ENCODE measurements at places on chromosomes 1 and 21.
A peak's percentile ranks its signal among the peaks of the same experiment; 100 is the strongest.

DNA sequence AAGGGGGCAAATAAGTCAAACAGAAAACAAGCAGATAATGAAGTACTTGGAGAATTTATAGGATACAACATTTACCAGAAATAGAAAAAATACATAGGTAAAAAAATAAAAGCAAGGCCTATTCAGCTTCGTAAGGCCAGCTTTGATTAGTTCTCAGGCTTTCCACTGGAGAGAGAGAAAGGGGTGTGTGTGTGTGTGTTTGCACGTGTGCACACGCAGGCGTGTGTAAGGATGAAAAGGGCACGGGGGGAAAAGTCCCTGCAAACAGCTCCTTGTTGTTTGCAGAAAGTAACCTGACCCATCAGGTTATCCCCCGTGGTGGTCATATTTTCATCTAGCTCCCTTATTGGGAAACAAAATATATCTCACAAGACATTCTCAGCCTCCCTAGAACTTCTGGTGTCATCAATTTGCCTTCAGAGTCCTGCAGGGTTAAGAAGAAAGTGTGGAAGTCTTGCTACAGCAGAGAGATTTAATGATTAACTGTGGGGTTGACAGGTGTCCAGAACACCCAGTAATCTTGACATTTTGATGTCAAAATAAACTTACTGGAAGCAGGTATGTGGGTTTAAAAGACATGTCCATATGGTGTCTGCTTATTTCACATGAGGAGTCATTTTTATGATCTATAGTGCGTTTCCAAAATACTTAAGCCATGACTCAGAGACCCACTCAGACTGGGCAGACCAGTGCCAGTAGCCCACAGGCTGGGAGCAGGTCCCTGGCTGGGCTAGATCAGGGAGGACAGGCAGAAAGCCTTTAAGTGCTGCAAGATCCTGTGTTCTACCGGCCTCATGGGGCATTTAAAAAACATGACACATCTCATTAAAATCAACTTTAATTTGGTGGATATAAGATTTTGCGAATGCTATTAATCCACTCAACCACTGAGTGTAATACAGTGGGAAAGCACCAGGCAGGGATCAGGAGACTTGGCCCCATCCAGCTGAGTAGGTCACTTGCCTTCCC lies 487.6 kb upstream of the CAMK1G start:
- DNase-seq: no peak

DNA sequence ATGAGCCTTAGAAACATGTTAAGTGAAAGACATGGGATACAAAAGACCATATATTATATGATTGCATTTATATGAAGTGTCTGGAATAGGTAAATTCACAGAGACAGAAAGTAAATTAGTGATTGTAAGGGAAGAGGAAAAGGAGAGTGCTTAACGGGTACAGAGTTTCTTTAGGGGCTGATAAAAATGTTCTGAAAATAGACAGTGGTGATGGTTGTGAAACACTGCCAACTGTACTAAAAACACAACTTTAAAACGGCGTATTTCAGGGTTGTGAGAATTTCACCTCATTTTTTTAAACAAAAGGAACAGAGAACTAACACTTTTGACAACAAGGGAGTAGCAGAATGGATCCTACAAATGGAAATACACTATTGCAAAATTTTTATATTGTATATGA lies 13.4 kb downstream of the COP1 start:
- peak; percentile 77 for DNase-seq

DNA sequence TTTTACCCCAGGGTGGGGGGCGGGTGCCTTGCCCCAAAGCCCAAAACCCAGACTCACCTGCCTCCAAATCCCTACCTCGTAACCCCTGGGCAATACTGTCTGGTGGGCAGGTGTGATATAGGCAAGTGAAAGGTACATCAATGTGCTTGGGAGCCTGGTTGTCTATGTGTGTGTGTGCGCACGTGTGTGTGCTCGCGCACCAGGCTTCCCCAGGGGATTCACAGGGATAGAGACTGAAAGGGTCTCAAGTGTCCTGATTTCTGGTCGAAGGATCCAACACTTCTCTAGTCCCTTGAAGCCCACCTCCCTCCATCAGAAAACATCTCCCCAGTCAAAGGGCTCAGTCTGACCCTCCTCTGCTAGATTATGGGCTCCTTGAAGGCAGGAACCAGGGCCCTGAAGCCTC lies 28.9 kb upstream of the EPB41 start:
- no peak for DNase-seq

DNA sequence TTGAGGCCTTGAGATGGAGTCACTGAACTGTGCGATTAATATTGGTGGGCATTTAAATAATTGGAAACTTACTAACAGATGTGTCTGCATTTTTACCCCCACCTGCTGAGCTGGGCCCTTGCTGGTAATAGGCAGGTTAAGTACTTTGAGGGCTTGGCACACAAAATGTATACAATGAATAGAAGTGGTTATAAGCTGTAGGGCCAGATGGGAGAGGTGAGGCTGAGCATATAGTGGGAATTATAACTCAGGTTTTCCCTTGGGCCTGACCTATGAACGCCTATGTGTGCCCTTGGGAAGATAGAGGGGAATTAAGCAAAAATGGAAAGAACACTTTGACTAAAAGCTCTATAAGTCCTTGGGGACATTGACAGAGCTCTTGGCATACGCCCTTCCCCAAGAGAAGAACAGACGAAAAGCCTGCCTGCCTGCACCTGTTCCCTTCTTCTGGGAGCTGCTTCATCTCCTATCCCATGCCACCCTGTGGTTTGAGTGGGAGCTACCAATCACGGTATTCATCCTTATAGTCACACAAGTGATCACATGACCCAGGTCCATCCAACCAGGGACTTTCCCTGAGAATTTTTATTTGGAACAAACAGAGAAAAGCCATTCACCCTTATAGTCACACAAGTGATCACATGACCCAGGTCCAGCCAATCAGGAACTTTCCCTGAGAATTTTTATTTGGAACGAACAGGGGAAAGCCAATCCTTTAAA lies 260.7 kb upstream of the CSF3R start:
- no peak for DNase-seq

DNA sequence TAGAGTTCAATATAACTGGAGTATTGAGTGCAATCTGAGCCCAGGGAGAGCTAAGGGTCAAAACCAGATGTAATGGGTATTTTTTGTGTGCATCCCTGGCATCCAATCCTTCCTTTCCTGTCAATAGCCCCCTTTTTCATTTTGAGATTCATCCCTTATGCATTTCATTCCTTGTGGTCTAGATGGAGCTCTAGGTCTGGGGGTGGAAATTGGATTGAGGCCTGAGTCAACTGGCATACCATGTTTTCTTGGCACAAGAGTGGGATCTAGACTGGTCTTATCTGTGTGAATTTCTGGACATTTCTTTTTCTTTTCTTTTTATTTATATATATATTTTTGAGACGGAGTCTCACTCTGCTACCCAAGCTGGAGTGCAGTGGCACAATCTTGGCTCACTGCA lies 67.3 kb upstream of the RAB3GAP2 start:
- no peak for DNase-seq

DNA sequence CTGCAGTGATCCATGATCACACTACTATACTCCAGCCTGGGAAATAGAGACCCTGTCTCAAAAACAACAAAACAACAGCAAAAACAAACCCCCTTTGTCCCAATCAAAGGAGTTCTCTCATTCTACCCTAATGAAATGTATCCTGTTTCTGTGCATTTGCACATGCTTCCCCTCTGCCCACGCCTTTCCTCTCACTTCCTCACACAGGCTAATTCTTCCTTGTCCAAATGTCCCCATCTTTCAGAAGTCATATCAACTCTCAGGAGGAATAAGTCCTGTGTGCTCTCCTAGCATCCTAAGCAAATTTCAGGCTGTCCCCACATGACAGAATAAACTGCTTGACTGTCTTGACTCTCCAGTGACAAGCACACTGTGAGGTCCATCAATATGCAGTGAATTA lies 8.1 kb upstream of the ATP1B1 start:
- DNase-seq: peak; percentile 4

- DNase-seq: peak; percentile 97
Measured at GRCh38 chr1:151945725-151946722, 36.7 kb upstream of the THEM4 start.

DNA sequence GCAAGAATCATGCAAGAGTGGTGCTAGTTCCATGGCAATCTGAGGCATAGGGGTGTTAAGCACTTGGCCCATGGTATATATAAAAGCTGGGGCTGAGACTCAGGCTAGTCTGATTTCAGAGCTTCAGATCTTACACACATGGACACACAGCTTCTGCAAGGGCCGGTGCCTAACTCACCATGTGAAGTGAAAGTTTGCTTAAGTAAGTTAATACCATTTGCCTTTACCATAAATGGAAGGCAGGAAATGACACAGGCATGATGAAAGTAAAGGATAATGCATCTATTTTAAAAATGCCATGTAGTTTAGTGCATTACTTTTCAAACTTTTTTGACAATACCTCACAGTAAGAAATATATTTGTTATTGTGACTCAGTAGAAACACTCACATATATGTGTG lies 122.6 kb downstream of the KCNJ6 start:
- no peak for DNase-seq

GRCh38 chr1:234996245-234996757 lies 132.3 kb downstream of the TOMM20 start:
- DNase-seq: no peak

GRCh38 chr1:166905136-166905535 lies 29.1 kb upstream of the TADA1 start:
- peak; percentile 6 for DNase-seq

DNA sequence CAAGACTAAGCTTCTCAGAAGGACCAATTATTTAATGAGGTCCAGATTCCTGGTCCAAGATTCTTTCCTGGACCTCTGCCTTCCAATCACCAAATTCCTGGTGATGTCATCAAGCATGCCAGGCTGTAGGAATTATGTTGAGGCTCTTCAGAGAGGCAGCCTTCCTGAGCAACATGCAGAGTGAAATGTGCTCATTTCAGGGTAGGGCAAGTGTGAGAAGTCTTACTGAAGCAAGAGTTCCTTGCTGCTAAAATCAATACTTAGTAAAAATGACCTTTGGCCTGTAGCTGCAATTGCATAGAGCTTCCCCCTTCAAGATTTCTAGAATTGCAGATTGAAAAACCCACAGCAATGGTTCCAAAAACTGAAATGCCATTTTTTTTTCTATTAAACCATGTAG lies 31.7 kb upstream of the BCAR3 start:
- no peak for DNase-seq

GRCh38 chr1:68162761-68163160 lies 69.6 kb downstream of the WLS start:
- DNase-seq: no peak

DNA sequence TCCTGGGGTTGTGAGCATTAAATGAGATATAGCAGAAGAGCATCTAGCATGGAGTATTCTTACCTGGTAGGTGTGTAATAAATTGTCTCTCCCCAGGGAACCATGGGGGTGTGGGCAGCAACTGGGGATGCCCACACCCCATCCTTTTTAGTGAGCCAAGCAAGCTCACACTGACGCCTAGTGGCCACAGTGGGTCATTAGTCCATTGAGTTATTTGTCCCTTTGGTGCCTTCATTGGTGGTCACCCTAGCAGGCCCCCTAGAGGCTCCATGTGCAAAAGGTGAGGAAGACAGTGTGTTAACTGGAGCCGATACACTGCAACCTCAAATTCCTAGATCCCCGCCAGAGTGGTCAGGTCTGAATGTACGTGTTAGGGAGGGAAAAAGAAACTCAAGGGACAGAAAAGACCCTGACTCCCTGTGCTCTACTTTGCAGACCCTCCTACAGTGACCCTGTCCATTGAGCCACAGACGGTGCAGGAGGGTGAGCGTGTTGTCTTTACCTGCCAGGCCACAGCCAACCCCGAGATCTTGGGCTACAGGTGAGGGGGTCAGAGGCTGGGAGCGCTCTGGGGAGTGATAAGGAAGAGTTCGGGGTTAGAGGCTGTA lies 93.3 kb upstream of the CD1D start:
- peak; percentile 61 for DNase-seq

DNA sequence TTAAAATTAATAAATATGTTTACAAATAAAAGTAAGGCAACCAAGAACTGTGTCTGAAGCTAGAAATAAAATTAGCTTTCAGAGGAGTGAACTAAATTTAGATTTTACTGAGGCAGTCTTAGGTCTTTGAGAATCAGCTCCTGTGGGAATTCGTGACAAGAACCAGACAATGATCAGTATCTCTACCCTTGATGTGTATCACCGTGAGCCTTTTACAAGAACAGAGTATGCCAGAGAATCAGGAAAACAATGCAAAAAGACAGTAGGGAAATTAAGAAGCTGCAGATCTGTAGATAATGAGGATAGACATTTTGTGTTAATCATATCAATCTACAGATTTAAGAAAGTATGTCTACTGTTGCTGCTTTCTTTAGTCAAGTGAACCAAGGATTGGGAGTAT lies 351.0 kb downstream of the COL11A1 start:
- DNase-seq: no peak

GRCh38 chr1:41496080-41497055 lies 11.9 kb upstream of the EDN2 start:
- peak; percentile 42 for DNase-seq

DNA sequence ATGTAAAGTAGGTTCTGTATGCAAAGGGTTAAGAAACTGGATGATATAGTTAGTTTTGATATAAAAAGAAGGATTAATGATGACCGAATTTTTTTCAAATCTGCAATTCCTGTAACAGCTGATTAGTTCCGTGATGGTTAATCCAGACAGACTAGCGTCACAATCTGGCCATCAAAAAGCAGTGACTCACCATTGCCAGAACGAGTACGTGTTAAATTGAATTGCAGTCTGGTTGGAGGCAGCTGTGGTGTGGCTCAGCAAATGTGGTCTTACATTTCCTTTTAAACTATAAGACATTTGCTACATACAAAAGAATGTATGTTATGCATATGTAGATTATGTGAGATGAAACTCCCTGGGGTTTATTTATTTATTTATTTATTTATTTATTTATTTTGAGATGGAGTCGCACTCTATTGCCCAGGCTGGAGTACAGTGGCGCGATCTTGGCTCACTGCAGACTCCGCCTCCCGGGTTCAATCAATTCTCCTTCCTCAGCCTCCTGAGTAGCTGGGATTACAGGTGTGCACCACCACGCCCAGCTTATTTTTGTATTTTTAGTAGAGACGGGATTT lies 139.8 kb downstream of the RYR2 start:
- DNase-seq: no peak

DNA sequence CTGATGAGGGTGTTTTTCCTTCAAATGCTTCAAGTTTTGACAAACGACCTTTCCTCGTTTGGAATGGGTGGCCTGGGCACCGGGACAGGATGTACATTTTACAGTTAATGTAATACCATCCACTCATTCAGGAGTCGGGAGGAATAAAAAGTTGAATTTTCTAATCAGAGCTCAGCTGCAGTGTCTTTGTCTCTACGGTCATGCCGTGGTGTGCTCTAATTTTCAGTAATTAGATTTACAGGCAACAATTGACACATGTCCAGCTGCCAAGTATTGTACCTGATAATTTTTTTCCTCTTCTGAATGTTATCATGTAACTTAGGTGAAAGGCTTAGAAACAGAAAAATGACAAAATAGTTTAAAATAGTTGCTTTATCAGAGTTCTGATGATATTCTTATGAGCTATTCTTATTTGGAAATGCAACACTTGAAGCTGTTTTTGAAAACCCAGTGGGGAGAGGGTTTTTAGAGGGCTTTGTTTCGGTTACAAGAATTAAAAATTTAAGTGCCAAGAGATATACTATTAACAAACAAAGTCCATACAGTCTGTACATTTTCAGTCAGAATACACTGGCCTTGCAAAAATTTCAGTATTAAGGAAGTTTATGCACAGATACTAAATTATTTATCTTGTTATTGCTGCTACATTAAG lies 1.0 kb downstream of the CDKN2C start:
- DNase-seq: no peak

- DNase-seq: no peak
Measured at GRCh38 chr1:204274446-204274845, 60.7 kb upstream of the GOLT1A start.

Measured in MV-4-11 (cell line).